Activated T-helper 1 cell treated with anti-CD3 and anti-CD28 coated beads, Interleukin-12 subunit alpha, Interleukin-12 subunit beta, Interleukin-2, Interleukin-4 antibody, amounts not matched to agents 30 ng/mL and 10 ng/mL and 1 ng/mL, durations not matched to agents 14 hours and 24 hours and 36 hours (primary cell): ENCODE measurements at places on chromosomes 11 and 22.

DNA sequence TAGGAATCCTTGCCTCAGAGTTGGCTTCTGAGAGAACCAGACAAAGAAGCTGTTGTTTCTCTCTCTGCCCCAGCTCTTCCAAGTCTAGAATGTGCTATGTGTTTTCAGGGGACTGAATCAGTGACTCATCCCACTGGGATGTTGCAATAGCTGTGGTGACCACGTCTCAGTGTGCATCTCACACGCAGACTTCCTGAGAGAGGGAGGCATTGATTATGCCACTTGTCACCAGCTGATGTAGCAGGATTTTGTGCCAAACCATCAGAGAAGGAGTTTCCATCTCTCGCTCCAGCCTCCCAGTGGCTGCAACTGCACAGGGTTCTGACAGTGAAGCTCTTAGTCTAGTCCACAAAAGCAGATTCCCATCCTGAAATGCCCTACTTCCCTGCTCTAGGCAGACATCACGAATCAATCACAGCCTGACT, 455.8 kb downstream of the MIAT start:
- DNase-seq, result no peak

- peak; percentile 63 for DNase-seq
Measured at GRCh38 chr11:66568124-66568916, at the start of gene CTSF. TSS of gene CTSF (minus strand) at chr11:66568606. CDS start at chr11:66568486, 120 bp downstream.

GRCh38 chr11:32154275-32154674, 63.4 kb downstream of the RCN1 start:
- DNase-seq, result no peak

DNA sequence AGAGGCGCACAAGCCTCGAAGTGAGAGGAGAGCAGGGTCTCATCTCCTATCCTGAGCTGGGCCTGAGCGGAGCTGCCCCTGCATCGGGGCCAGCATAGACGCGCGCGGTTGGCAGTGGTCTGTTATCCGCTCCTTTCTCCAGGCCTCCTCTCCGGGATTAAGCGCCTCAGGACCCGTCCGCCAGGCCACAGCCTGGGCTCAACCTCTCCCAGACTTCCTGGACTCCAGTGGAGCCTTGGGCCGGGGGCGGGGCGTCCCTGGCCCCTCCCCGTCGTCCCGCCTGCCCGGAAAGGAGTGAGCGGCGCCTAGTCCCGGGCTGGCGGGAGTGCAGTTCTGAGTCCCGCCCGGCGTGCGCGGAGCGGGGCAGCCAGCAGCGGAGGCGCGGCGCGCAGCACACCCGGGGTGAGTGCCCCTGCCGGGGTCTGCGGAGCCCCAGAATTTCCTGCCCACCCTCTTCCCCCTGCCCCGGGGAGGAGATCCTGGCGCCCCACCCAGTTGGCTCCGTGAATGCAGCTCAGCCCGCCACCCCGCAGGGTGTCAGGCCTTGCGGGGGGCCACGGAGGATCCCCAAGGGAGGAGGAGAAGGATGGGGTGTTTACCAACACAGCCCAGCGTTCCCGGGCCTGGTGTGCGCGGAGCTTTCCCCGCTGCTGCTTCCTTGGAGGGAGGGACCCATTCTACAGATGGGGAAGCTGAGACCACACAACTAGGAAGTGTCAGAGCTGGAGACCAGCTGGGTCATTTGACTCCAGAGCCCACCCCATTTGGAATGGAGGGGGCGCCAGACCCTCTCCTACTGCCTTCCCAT, at the start of gene TCIRG1:
TCIRG1 (plus strand) TSS at position 308 of the 808 bp plus-strand sequence. CDS start 2,247 bp downstream, outside the sequence.
- DNase-seq, result peak; percentile 54

DNA sequence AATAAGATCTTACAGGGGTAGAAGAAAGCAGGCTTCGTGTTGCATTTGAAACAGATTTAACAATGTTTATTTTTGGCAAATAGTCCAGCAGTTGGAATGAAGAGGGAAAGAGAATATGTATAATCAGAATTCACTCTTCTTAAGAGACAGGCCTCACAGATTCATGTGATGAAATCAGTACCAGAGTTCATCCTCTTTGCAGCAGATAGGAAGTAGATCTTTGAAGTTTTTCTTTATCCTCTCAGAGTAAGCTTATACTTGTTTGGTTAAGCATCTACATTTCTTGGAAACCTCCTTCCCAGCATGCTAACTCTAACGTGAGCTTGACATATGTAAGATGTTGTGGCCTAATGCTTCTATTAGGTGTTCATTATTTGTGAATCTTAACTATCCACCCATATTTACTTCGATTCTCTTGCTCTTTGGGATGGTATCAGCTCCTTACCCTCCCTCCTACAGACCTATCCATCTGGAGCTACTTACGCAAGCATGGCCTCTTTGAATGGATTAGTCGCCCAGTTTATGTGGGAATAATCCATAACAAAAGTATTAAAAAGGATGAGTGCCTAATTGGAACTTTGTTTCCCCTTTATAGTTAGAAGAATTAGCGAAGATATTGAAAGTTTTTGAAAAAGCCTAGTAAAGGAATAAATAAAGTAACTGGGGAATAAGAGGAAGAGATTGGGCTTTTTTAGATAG, 80.1 kb downstream of the PRMT3 start:
- no peak for DNase-seq
